Vagina (tissue), 2 donors: ENCODE measurements at places on chromosomes 7 and 10. TPM values are rescaled to one million over a fixed set of nuclear protein-coding genes. Genes with fewer than 3 reads are reported as not detected.
A peak's percentile ranks its signal among the peaks of the same experiment; 100 is the strongest.

DNA sequence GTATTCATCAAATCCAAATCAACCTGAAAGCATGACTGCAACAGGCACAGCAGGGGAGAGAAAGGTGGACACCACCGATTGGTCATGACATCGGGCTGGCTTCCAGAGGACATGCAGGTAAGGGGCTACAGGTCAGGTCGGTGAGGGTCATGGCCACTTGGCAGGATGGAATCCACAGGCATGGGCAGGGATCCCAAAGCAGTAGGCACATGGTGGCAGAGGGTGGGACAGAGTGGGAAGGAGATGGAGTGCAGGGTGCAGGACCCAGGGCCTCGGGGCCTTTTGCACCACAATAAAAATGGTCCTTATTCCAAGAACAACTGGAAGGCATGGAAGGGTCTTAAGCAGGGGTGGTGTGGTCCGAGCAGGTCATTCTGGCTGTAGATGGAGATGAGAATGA lies 33.0 kb downstream of the C10orf90 start:
- H3K36me3 ChIP-seq = no peaks in the 10 kb centered on the region
- no peak overlapping the region for H3K4me3 ChIP-seq
- no peak for DNase-seq
- no peak overlapping the region for H3K27ac ChIP-seq
- no peaks in the 10 kb centered on the region for H3K27me3 ChIP-seq

DNA sequence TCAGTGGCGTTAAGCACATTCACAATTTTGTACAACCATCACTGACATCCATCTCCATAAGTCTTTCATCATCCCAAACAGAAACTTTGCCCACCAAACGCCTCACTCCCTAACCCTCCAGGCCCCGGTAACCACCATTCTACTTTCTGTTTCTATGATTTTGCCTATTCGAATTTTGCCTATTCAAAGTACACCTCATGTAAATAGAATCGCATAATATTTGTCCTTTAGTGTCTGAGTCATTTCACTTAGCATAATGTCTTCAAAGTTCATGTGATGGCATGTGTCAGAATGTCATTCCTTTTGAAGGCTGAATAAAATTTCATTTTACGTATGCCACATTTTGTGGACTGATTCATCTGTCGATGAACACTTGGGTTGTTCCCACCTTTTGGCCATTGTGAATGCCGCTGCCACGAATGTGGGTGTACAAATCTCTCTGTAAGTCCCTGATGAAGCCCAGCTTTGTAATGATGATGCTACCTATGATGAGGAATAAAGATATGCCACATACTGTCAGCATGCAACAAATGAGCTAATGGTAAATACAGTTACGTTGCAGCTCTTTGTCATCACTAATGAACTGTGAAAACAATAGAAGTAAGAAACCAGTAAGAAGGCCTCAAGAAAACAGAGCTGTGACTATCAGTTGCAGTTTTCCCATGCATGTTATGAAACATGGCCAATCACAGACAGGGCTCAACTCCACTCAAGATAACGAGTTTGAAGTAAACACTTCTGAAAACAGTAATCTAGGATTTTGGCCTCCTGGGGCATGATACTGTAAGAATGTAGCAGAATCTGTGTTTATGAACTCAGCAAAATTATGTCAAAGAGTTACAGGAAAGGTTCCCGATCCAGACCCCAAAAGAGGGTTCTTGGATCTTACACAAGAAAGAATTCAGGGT lies 120.0 kb downstream of the ADAM12 start:
- no peak for DNase-seq
- no peaks in the 10 kb centered on the region for H3K36me3 ChIP-seq
- no peak overlapping the region for H3K4me3 ChIP-seq

DNA sequence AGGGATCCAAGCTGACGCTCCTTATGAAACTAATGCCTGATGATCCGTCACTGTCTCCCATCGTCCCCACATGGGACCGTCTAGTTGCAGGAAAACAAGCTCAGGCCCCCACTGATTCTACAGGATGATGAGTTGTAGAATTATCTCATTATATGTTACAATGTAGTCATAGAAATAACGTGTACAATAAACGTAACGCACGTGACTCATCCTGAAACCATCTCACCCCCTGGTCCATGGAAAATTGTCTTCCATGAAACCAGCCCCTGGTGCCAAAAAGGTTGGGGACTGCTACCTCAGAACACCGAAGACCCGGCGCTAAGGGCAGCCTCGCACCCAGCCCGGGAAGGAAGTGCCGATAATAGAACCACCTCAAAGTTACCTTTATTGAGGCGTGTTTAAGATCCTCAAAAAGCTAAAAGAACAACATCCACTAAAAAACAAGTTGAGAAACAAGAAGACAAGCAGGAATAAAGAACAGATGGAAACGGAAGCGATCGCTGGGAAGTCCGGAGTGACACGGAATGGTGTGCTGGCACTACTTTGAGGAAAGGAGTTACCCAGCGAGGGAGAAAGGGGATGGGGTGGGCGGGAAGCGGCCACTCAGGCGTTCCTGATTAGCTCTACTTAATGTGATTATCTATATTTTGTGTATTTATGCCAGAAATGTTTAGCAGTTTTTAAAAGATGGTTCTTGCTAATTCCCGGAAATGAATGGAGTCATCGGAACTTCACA lies 50.1 kb upstream of the PRKAR1B start:
- H3K27ac ChIP-seq = no peak overlapping the region
- H3K4me1 ChIP-seq = peaks cover 9% of the 10 kb centered on the region
- H3K27me3 ChIP-seq = no peaks in the 10 kb centered on the region
- peaks cover 26% of the 10 kb centered on the region for H3K36me3 ChIP-seq
- H3K4me3 ChIP-seq = no peak overlapping the region

DNA sequence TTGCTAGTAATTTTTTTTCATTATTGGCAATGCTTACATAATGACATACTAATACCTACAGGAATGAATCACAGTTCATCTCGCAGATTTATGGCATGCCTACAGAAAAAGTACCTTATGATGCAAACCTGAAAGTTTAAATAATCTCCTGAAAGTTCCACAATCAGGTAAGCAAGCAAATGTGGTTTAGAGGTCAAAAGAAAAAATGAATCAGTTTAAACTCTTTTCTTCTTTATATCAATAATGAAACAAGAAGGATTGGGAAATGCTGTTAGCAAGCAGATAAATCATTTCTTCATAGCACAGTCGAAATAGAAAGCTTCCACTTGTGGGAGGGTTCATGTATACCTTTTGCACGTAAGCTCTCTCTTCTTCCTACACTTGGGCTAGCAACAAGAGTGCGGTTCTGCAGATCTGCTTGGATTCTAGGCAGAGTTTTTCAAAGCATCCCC lies 53.7 kb upstream of the MTPN start:
- no peaks in the 10 kb centered on the region for H3K27me3 ChIP-seq
- H3K4me3 ChIP-seq = no peak overlapping the region
- H3K27ac ChIP-seq = no peak overlapping the region
- no peaks in the 10 kb centered on the region for H3K4me1 ChIP-seq
- no peak for DNase-seq

DNA sequence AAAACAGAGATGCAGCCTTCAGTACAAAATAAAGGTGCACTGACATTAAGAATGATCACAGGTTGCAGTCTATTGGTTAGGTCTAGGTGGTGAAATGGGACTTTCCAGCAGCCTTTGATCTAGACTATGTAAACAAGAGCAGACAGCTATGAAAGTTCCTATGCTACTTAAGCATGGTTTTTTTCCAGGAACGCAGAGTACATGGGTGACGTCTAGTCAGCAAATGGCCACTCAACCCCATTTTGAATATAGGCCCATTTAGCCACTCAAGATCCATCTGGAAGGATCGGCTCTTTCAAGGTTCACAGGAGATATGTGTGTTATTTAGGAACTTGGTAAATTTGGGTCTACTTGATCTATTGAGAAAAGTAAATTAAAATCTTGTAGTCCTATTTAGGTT lies 1424.6 kb upstream of the LRRTM3 start:
- no peak overlapping the region for H3K4me3 ChIP-seq
- H3K36me3 ChIP-seq = no peaks in the 10 kb centered on the region
- no peaks in the 10 kb centered on the region for H3K4me1 ChIP-seq

- peaks cover 34% of the 10 kb centered on the region for H3K4me1 ChIP-seq
- H3K27ac ChIP-seq = no peak overlapping the region
- DNase-seq = no peak
- no peaks in the 10 kb centered on the region for H3K27me3 ChIP-seq
- no peaks in the 10 kb centered on the region for H3K36me3 ChIP-seq
These were observed 75.7 kb upstream of the EFCAB10 start for GRCh38 chr7:105656922-105657521.

GRCh38 chr10:96365571-96365970 lies 6.8 kb upstream of the OPALIN start:
- H3K27ac ChIP-seq = no peak overlapping the region
- no peaks in the 10 kb centered on the region for H3K27me3 ChIP-seq
- DNase-seq = no peak

LAMB1 gene
- 152 TPM for total RNA-seq

- H3K27me3 ChIP-seq = no peaks in the 10 kb centered on the region
- no peak overlapping the region for H3K4me3 ChIP-seq
- peak; percentile 81 for DNase-seq
- no peaks in the 10 kb centered on the region for H3K36me3 ChIP-seq
- no peaks in the 10 kb centered on the region for H3K4me1 ChIP-seq
These were observed 90.9 kb downstream of the CHST15 start for GRCh38 chr10:124002391-124003069.

GRCh38 chr7:32680259-32681173 lies 185.2 kb downstream of the AVL9 start:
- no peak overlapping the region for H3K27ac ChIP-seq
- no peaks in the 10 kb centered on the region for H3K36me3 ChIP-seq
- H3K4me3 ChIP-seq = no peak overlapping the region

DNA sequence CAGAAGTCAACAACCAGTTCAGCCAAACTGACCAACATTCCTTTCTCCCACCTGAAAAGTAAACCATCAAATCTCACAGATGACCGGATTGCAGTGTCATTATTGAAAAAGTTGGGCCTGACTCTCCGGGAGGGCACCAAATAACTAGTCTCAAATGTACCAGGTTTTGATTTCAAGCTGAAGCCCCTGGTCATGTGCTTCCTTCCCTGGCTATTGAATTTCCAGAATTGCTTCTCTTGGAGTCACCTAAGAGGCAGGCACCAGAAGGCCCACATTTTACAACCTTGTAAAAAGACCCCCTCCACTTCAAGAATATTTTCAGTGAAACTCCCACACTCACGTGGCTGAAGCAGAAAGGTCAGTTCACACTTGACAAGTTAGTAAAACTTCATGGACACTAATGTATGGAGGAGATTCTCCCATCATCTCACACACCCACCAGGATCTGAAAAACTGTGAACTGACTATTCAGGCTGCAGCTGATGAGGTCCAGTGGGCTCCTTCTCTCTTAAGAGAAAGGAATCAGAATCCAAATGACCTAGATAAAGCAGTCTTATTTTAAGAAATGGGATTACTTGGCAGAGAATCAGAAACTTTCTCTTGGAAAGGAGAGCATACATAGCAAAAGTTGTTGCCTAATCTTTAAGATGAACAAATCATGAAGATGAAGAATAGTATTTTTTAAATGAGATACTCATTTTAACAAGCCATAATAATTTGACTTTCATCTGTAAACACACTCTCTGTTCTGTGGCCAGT lies 53.6 kb downstream of the DLD start:
- no peak overlapping the region for H3K4me3 ChIP-seq
- DNase-seq = no peak
- no peaks in the 10 kb centered on the region for H3K36me3 ChIP-seq
- peaks cover 7% of the 10 kb centered on the region for H3K4me1 ChIP-seq
- no peak overlapping the region for H3K27ac ChIP-seq
- no peaks in the 10 kb centered on the region for H3K27me3 ChIP-seq

- no peak for DNase-seq
- H3K27me3 ChIP-seq = no peaks in the 10 kb centered on the region
- H3K4me1 ChIP-seq = no peaks in the 10 kb centered on the region
- H3K36me3 ChIP-seq = no peaks in the 10 kb centered on the region
- no peak overlapping the region for H3K4me3 ChIP-seq
- H3K27ac ChIP-seq = no peak overlapping the region
These were observed 871 bp upstream of the CCL24 start for GRCh38 chr7:75814407-75814947.

PALD1 gene
- 6.9 TPM for total RNA-seq

DNA sequence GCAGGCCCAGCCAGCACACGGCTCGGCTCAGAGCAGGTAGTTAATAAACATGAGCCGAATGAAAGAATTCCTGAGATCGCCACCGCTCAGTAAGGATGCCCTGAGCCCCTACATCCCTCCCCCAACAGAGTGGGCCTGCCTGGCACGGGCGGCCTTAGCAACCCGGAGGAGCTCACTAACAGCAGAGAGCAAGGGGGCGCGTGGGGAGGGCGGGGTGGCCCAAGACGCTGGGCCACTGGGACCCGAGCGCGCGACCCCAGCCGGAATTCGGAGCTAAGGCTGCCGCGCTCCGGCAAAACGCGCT lies 403 bp upstream of the ENO4 start:
- H3K36me3 ChIP-seq = no peaks in the 10 kb centered on the region
- H3K27me3 ChIP-seq = no peaks in the 10 kb centered on the region
- no peak for DNase-seq

- no peaks in the 10 kb centered on the region for H3K27me3 ChIP-seq
- no peak overlapping the region for H3K4me3 ChIP-seq
- DNase-seq = no peak
- no peak overlapping the region for H3K27ac ChIP-seq
These were observed 884.5 kb upstream of the POT1 start for GRCh38 chr7:125814100-125814499.

- no peak overlapping the region for H3K27ac ChIP-seq
- no peaks in the 10 kb centered on the region for H3K4me1 ChIP-seq
- H3K27me3 ChIP-seq = no peaks in the 10 kb centered on the region
These were observed 26.3 kb upstream of the WDR11 start for GRCh38 chr10:120824881-120825309.

KLF14 gene
- total RNA-seq = not detected

DNA sequence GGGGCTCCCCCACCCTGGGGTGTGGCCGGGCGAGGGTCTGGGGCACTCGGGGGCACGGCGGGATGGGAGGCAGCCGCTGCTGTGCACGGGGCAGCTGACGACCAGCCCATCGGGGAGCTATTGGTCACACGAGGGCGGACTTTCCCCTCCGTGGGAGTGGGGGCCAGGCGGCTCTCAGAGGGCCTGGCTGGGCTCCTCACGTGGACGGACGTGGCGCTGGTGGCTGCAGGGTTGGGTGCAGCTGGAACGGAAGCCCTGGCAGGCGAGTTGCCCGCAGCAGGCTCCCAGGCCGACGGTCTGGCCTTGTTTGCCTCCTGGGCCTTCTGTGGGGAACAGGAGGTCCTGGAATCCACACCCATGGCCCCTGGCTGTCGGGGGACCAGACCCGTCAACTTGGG lies 14.3 kb downstream of the MICALL2 start:
- peaks cover 30% of the 10 kb centered on the region for H3K4me1 ChIP-seq
- DNase-seq = no peak
- no peak overlapping the region for H3K4me3 ChIP-seq
- no peak overlapping the region for H3K27ac ChIP-seq

DNA sequence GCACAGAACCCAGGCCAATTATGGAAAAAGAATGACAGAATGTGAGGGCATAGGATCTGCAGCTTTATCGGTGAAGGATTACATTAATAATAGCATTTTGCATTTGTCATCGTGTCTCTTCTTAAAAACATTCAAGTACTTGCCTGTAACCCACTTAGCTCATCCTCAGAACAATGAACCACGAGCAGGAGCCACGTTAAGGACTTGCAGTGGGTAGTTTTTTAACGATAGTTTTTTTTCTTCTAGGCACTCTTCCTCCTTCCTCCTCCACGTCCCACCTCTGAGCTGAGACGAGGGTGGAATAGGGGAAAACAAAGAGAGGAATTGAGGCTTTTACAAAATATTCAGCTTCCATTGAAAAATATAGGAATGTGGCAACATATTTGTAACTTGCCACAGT lies 27.1 kb downstream of the CDHR3 start:
- H3K4me3 ChIP-seq = no peak overlapping the region
- H3K4me1 ChIP-seq = no peaks in the 10 kb centered on the region
- no peaks in the 10 kb centered on the region for H3K36me3 ChIP-seq
- no peaks in the 10 kb centered on the region for H3K27me3 ChIP-seq
- H3K27ac ChIP-seq = no peak overlapping the region
- no peak for DNase-seq
